ENCODE measurements at places on chromosomes 7 and 10.

DNA sequence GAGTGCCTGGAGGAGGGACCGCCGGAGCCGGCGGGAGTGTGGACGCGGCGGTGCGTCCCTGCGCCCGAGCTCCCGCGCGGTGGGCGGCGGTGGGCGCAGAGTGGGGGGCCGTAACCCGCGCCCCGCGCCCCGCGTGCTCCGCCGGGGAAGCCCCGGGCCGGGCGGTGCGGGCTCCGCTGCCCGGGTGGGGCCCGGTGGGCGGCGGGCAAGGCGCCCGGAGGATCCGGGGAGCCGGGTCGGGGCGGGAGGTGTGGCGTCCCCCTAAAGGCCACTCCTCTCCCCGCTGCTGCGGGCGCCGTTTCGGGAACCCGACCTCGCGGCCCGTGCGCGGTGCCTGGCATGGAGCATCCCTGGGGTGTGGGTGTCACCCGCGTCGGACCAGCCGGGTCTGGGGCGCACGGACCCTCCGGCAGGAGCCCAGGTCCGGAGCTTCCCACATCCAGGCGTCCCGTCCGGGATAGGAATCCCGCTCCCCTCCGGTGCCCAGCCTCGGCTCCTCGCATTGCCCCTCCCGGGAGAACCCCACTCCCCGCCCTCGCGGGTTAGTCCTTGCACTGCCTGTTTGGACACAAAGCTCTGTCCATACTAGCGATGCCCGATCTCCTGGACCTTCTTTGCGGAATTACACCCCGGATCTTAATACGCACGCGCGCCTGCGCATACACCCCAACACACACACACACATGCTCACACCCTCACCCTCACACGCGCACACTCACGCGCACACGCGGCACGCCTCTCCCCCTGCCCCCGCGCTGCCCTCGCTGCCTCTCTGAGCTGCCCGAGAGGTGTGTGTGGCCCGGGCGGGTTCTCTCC lies 723 bp downstream of the MTURN start:
- no peak for DNase-seq

- DNase-seq = no peak
Observed at GRCh38 chr10:94315975-94316464, 46.7 kb downstream of the NOC3L start.

DNA sequence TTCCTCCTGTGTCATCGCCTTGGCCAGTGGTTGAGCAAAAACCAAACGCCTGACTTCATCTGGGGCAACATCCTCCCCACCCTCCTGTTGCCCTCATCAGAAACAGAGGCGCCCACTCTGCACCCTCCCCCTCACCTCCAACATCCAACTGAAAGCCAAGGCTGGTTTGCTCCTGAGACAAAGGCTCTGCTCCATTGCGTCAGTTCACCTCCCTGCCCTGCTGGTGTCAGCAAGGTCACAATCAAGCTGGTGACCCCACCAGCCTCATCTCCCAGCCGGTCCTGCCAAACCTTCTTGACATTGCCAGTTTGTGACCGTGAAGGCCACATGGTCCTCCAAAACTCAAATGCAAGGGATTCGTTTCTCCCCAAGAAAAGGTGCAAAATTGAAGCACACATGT lies 131.7 kb upstream of the ADAM12 start:
- no peak for DNase-seq

GRCh38 chr7:141231018-141231792 lies 157.3 kb downstream of the TMEM178B start:
- DNase-seq = peak; percentile 11

GRCh38 chr7:47196106-47196645 lies 385.7 kb downstream of the TNS3 start:
- DNase-seq = no peak

DNA sequence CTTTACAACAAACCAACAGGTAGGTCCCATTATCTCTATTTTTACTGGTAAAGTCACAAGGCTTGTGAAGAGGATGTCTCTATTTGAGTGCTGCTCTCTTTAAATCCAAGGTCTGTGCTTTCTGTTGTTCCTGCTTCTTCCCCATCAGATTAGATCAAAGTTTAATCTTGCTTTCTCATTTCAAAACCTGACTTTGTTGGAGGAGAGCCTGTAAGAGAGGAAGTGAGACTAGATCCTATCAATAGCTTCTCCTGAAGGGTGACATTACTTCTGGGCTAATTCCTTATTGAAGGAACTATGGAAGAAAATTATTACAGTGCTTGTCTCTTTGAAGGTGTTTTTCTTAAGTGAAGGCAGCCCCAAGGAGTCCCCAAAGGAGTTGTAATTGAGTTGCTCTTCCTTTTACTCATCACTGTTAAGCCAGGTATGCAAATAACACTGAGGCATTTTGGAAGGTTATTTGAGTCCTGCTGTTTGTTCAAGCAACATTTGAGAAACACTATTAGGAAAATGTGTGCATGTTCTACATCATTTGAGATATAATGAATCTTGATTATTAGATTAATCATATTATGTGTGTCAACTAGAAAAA lies 146.2 kb upstream of the MBL2 start:
- DNase-seq = no peak

DNA sequence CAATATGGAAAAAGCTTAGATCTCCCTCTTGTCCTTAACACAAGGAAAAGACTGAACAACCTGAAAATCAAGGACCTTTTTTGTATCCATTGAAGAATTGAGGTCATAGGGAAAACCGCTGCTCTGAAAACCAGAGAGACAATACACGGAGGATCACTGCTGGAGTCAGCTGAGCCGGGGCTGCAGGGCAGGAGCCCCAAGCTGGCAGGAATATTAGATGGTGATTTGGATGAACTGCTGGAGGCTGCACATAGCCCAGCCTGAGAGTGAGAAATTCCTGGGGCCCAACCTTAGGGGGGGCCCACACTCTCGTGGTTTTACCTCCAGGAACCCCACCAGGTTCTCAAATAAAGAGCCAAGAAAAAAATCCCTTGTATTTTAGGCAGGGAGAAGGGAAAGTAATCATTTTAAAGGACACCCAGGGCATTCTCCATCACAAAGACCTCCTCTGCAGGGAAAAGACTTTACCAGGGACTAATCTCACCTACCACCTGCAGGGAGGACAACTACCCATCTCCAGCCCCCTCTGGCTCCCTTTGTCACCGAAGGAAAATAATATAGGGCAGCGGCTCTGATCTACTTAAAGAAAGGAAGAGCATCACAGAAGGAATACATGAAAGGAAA lies 55.4 kb upstream of the RNF32 start:
- DNase-seq = no peak

DNA sequence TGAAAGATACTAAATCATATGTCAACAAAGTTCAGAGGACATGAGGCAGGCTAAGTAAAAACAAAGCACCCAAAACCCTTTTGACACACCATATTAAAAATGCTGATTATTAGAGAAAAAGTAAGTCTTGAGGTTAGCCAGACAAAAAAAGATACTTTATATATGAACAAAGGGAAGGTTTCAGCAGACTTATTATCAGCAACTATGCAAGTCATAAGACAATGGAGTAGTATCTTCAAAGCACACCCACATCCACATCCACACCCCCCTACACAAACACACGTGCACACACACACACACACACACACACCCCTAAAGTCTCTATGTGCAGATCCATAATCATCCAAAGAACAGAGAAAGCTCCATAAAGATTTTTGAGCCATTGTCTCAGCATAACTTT lies 1373.9 kb upstream of the CELF2 start:
- no peak for DNase-seq

GRCh38 chr10:49429458-49429857 lies 33.6 kb upstream of the DRGX start:
- DNase-seq = no peak

DNA sequence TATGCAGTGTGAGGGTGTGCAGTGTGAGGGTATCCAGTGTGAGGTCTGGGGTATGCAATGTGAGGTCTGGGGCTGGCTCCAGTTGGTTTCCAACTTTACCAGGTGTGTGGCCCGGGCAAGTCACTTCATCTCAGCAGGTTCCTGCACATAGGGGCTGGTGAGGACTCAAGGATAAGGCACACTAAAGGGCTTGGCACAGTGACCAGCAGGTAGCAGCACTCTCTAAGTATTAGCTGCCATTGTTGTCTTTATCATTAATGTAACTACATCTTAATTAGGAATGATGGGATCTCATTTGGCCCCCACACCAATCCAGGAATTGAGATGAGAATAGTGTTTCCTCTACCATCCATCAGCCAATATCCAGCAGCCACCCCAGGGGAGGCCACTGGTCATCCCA lies 117.3 kb downstream of the KCNMA1 start:
- DNase-seq = no peak

DNA sequence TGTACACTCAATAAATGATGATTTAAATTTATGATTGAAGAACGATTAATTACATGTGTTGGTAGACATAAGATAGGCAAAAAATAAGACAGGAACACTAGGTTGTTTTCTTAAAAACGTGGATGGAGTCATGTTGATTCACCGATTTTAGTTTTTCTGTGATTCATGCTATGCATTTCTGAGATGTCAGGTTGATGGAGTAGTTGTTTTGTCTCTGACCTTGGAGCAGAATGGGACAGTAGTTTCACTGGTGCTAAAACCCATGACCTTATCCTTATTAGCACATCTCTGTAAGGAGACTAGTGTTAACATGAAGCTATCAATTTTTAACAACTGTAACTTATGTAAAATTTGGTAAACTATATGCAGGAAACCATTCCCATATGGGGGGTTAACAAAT lies 611.6 kb upstream of the FZD8 start:
- DNase-seq = no peak

- DNase-seq = no peak
Observed at GRCh38 chr10:118537623-118538022, 57.8 kb downstream of the PRLHR start.

- DNase-seq = no peak
Observed at GRCh38 chr7:24733414-24734060, 23.7 kb downstream of the GSDME start.

- DNase-seq = no peak
Observed at GRCh38 chr10:13815756-13816155, 229.0 kb downstream of the PRPF18 start.

DNA sequence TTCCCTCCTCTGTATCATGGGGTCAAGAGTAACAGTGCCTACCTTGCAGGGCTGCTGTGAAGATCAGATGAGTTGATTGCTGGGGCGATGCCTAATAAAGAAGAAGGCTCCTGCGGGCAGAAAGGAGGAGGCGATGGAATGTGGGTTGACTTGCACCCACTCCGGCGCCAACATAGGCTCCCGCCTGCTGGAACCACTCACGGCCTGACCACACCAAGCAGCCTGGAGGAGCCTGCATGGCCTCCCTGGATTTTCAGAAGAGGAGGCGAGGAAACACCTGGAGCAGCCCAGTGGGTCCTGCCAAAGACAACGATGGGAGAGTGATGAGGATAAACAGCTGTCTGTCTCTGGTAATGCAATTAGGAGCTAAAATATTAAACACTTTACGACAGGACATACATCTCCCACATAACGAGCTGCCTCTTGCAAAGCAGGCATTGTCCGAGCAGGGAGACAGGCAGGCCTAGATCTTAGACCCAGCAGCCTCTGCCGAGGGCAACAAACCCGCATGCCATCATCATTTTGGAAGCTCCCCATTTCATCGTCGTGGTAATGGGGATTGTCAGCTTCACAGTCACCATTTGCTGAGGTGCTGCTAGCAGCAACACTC lies 302.9 kb upstream of the ZMIZ1 start:
- no peak for DNase-seq

Data from NCI-H2081 treated with DMSO at 0.1 percent for 48 hours (cell line).